HS-27A (cell line): ENCODE measurements at places on chromosomes 7 and 10.
A peak's percentile ranks its signal among the peaks of the same experiment; 100 is the strongest.

GRCh38 chr10:60940446-60940845, 3.5 kb downstream of the RHOBTB1 start:
- no peak for DNase-seq

GRCh38 chr7:2387897-2388636, 15.3 kb upstream of the CHST12 start:
- DNase-seq: no peak

DNA sequence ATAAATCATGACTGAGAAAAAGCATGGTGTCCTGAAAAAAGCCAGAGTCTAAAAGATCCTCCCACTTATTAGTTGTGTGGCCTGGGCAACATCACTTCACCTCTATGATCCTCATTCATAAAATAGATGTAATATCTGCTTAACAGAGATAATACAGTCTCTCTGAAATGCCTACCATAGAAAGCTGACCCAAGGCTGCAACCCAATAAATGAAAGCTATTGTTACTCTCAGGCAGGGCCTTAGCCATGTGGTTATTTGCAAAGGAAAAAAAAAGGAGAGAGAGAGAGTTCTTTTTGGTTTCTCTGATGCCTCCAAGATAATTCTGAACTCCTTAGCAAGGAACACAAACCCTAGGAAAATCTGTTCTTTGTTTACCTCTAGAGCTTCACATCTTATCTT, 7.9 kb downstream of the FAM13C start:
- DNase-seq: no peak

GRCh38 chr10:6141296-6142151, 52.7 kb downstream of the RBM17 start:
- no peak for DNase-seq

- DNase-seq: peak; percentile 51
These were observed 24.5 kb downstream of the RPA3 start for GRCh38 chr7:7693881-7694280.

DNA sequence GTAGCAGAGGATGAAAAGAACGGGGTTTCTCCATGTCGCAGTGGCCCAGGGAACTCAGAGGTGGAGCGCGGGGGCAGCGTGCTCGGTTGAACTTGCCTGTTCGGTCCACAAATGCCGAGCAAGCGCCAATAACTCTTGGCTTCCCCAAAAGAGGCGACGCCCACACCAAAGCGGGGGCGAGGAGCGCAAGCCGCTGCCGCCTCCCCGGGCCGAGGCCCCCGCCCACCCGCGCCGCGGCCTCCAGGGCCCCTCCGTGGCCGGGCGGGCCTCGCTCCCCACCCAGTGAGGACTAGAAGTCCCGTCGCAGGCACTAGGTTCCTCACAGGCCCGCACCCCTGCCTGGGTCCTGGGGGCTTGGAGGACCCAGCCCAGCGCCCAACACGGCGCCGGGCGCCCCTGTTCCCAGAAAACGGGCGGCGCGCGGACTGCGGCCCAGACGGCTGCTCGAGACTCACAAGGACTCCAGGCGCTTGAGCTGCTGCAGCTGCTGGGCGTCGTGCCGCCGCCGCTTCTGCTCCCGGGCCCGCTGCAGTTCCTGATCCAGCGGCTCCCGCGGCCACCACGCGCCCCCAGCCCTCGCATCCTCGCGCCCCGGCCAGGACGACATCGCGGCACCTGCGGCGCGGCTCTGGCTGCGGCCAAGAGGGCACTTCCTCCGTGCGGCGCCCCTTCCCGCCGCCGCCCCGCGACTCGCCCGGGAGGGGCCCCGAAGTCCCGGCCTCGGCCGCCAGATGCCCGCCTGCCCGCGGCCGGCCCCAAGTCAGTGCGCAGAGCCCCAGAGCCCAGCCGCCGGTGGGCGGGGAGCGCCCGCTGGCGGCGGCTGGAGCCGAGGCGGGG, 14.6 kb upstream of the FKBP9 start:
- peak; percentile 23 for DNase-seq

GRCh38 chr7:47087866-47088265, 494.0 kb downstream of the TNS3 start:
- DNase-seq: no peak

- no peak for DNase-seq
These were observed 61.0 kb downstream of the CAMK2B start for GRCh38 chr7:44264221-44264931.

- no peak for DNase-seq
These were observed 141.7 kb downstream of the SH3PXD2A start for GRCh38 chr10:103713676-103714075.

DNA sequence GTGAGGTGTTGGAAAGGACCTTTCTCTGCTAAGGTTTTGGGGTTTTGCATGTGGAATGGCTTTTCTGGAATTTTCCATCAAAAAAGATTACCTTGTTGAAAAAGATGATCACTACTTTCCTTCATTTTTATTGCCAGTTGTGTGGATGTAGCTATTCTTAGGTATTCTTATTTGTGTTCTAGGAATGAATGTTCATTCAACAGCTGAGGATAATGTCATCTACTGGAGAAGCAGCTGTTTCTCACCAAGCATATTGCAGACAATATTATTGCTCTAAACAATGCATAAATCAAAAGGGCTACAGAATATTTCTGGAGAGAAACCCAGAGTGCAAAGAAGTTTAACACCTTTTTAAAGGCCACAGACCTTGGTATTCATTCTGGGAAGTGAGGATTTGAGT, 145.6 kb upstream of the CALCR start:
- DNase-seq: no peak

GRCh38 chr7:47627580-47628283, 45.8 kb upstream of the TNS3 start:
- no peak for DNase-seq

GRCh38 chr10:35739998-35740397, 97.9 kb upstream of the FZD8 start:
- DNase-seq: no peak

DNA sequence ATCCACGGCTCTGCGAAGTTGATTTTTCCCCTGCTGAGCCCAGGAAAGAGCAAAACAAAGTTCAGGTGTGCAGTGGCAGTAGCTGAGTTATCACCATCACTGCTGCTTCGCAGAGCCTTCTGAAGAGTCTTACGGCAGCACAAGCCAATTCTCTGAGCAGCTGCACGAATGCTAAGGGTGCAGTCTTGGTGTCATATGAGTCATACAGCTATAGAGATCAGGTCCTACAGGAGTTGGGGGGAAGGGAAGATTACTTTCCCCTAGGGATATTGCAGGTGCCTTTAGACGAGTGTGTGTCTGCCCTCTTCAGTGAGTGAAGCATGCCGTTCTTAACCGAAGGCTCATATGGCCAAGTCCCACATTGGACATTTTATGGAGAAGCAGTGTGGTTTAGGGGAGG, 227.8 kb downstream of the CELF2 start:
- DNase-seq: no peak

- DNase-seq: no peak
These were observed 169.2 kb upstream of the SEMA3A start for GRCh38 chr7:84363741-84364140.

DNA sequence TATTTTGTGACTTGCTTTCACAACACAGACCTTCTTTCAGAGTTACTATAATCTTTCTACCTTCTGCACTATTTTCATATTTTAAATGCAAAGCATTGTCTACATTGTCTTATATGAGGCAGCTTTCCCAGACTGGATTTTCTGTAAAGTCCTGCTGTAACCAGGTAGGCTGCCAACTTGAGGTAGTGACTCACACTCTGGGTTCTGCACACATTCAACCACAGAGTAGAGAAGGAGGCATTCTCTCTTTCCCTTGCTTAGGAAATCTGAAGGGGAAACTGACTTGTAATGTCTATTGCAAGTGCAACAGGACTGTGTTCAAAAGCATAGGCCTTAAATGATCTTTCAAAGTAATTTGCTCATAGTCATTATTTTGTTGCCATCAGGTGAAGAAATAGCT, 461.4 kb downstream of the GRM8 start:
- no peak for DNase-seq

DNA sequence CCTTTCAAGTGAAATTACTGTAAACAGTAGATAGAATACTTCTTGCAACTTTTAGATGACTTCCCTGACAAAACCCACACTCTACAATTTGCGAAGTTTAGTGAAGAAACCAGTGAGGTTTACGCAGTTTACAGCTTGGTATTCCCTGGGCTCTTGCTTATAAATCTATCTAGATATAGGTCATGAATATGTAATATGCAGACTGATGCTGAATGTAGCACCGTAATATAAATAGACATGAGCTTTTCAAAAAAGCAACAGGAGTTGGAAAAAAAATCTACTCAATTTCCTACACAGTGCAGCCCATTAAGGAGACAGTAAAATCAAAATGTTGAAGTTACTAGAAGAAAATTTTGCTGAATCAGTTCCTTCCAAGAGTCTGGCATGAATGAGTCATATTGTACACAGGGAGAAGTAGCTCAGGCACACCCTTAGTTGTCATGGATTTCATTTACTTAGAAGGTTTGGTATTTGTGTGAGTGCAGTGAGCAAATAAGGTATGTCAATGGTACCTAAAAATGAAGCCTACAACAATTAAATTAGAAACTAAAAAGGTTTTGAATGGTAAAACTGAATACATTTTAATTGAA, 67.7 kb upstream of the NEUROD6 start:
- DNase-seq: peak; percentile 1

DNA sequence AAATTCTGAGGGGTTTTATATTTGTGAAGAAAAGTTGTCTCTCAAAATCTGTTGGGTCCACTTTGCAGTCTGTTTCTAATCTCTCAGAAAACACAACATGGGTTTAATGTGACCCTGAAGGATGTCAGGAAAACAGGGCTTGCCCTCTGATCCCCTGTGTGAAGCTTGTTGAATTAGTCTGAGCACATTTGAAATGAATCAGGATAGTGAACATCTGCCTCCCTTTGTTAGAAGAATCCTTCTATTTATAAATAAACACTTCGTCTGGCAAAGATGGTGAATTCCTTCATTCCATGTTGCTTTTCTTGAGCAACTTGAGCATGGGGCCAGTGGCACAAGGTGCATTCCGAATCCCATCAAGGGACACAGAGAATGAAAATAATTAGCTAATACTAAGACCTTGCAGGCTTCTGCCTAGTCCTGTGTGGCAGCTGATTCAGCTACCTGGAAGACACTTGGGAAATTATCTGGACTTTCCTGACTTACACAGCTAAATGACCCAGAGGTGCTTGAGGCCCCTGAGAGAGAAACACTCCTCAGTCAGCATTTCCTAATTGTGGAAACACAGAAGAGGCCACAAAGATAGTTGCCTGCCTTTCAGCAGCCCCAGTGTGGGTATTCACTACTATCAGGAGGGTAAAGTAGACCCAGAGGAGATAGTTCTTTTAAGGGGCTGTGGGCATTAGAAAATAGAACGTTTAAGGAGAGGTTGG, 305.5 kb downstream of the C7orf25 start:
- DNase-seq: no peak

DNA sequence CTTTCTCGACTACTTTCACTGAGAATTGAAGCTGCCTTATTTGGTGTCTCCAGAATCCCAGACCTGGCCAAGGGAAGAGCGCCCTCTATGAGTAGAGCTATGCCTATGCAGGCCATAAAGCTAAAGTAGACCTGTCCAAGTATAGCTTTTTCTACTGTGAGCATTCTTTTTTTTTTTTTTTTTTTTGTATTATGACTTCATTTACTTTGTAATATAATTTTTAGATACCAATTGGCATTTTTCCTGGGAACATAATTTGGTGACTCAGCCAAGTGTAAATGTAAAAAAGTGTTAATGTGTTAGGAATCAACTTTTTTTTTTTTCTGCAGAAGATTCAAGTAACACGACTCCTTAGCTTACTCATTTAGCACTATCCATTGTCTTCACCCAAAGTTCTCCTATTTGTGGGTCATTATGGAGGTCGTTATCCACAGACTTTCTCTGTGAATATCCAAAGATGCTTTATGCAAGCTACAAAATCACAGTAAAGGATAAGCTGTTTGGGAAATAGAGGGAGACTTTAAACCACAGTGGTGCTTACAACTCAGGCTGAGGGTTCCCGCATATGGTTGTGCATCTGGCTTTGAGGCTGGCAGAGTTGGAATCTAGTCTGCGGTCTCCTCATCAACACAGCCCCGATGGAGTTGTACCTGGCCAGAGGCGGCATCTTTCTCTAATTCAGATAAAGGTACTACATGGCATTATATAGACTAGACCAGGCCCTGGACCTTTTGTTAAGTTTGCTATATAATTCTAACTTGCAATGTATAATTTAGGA, 1040.2 kb upstream of the SORCS1 start:
- no peak for DNase-seq

GRCh38 chr7:110685899-110686298, 405.0 kb upstream of the LRRN3 start:
- no peak for DNase-seq

DNA sequence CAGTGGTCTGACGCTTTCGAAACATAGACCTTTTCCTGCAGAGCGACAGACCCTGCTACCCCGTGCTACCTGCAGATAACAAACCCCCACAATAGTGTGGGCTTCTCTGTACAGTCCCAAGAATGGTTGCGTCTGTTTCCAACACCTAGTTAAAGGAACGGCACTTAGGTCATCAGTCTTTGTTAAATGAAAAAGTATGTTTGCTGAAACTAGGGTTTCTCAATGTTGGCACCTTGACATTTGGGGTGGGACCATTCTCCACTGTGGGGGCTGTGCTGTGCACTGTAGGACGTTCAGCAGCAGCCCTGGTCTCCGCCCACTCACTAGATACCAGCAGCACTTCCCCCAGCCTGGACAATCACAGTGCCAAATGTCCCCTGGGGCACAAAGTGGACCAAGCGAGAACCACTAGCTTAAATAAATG, 13.7 kb downstream of the TECTB start:
- DNase-seq: no peak

DNA sequence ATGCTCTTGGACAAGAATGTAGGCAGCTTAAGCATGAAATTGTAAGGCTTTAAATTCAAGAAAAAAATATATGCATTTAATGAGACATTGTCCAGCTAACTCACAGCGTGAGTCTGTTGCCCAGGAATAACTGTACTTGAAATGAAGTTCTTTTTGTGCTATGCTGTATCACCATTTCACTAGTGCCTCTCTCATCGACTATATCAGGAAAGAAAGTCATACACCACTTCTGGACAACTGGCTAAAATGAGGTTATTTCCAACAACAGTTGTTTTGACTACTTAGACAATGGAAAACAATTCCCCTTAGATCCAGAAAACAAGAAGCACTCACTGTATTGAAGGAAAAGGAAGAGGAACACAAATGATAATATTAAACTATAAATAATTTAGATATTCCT, 251.8 kb downstream of the CRPPA start:
- no peak for DNase-seq
